Osteocyte (in vitro differentiated cells): ENCODE measurements at places on chromosomes 12 and 14. TPM values are rescaled to one million over a fixed set of nuclear protein-coding genes. Genes with fewer than 3 reads are reported as not detected.

- peak overlapping the region; percentile 48 for H3K27ac ChIP-seq
- no peaks in the 10 kb centered on the region for H3K27me3 ChIP-seq
- no peak overlapping the region for H3K4me3 ChIP-seq
- no peak for DNase-seq
These were observed 11.8 kb downstream of the MTERF2 start for GRCh38 chr12:106975098-106975497.

DNA sequence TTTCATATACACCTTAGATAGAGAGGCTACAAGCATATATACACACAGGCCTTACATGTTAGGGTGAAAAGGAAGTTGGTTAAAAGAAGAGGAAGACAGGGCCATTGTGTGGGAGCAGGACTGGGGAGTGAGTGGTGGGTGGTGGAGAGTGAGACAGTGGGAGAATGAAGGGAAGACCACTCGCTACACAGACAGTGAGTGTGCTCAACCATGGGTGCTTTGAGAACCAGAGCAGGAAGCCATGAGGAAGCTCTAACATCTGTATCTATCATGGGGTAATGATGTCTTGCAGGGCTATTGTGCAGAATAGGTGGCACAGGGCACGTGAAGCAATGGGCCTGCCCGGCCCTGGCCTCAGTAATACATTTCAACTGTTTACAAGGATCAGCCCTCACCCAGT lies 11.4 kb upstream of the KRT74 start:
- H3K4me1 ChIP-seq = no peaks in the 10 kb centered on the region
- H3K27me3 ChIP-seq = peaks cover 53% of the 10 kb centered on the region
- H3K36me3 ChIP-seq = no peaks in the 10 kb centered on the region
- H3K4me3 ChIP-seq = no peak overlapping the region
- no peak for DNase-seq

The SYCP3 gene
- total RNA-seq = not detected in 2 replicates

The CCDC175 gene
- total RNA-seq = not detected in 2 replicates

- DNase-seq = peak; percentile 91
- no peaks in the 10 kb centered on the region for H3K36me3 ChIP-seq
- no peak overlapping the region for H3K4me3 ChIP-seq
- no peaks in the 10 kb centered on the region for H3K27me3 ChIP-seq
These were observed 31.9 kb upstream of the ZFP36L1 start for GRCh38 chr14:68824517-68825347.

- no peak overlapping the region for H3K27ac ChIP-seq
- H3K4me1 ChIP-seq = peaks cover 14% of the 10 kb centered on the region
- DNase-seq = no peak
- H3K27me3 ChIP-seq = no peaks in the 10 kb centered on the region
- H3K36me3 ChIP-seq = peaks cover 23% of the 10 kb centered on the region
These were observed 341.0 kb upstream of the FKBP4 start for GRCh38 chr12:2453761-2454090.
